ENCODE measurements at places on chromosomes 6 and 20.

DNA sequence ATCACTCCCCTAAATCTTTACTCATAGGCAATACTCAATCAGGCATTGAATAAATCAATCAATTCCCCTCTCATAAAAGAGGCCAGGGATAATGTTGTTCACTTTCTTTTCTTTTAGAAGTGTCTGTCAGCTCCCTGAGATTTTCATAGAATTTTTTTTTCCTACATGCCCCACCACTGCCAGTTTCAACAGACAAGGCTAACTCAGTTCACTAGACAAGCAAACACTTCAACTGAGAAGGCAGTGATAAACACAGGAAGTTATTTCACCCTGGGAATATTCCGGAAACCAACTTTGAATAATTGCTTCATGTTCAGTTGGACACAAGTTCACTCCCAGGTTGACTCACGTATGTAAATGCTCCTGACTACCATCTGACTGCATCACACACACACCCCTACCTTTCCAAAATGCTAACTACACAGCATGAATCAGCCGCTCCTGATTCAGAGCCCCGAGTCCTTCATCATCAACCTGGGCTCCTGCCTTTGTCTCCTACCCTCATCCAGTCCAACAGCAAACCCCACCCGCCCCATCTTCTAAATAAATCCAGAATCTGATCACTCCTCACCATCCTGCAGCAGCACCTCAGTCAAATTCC lies 143.9 kb downstream of the BCAS1 start:
- peak; percentile 83 for DNase-seq

GRCh38 chr6:157029980-157030690 lies 253.0 kb downstream of the ARID1B start:
- DNase-seq = no peak

- DNase-seq = no peak
Measured at GRCh38 chr6:95866732-95867131, 149.0 kb upstream of the FUT9 start.

GRCh38 chr6:143441680-143442545 lies 8.6 kb downstream of the ADAT2 start:
- DNase-seq = peak; percentile 44

- no peak for DNase-seq
Measured at GRCh38 chr20:18928626-18929025, 115.0 kb downstream of the SCP2D1 start.

DNA sequence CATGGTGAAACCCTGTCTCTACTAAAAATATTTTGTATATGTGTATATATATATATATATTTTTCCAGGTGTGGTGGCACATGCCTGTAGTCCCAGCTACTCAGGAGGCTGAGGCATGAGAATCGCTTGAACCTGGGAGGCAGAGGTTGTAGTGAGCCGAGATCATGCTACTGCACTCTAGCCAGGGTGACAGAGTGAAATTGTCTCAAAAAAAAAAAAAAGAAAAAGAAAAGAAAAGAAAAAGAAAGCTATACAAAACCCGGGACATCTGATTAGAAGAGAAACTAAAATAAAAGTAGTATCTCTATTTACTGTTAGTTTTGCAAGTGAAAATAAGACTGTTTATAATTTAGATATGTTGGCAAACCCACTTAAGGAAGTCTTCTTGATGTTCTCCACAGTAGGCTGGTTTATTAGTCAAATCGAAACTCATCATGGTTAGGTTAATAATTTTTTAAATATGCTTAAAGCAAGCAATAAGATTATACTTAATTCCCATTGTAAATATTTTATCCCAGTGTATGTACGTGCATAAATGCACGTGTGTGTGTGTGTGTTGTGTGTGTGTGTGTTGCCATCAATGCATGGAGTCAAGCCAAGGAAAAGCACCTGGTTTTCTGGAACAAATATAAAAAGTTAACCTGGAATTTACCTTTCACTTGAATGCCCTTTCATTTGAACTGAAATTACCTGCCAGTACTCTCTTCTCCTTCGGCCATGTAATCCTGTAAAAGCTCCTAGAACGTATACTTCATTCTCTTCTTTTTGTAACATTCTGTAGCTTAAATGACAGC lies 7.1 kb downstream of the VNN2 start:
- DNase-seq = no peak

DNA sequence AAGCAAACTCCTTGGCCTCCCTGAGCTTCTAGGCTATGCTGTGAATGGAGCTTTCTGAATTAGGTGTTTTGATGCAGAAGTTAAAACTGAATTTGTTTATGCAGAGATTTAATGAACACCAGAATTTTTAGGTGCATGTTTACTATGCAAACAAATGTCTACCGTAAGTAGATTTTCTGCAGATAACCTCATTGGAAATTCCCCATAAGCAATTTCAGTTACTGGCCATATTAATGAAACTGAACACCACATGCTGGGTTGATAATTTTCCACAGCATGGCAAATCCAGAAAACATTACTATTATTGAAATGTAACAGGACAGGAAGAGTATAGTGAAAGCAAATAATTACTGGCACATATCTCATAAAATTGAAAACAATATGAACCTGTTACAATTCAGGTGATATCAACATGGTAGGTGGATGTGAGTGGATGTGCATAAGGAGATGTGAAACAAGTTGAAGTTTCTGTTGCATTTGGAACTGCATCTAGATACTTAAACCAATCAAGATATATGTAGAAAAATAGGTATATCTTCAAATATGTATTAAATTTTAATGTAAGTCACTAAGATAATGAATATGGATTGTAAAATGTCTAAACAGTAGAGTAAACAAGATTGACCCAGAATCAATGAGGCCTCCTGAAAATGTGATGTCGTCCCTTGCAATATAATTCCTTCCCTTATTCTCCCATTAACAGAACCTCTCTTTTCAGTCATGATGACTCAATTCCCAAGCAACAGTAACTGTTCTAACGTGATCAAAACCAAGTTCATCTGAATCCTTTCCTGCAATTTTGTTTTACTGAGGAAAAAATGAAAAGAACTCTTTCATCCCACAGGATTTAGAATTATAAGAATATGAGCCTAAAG lies 11.0 kb downstream of the PTCHD4 start:
- no peak for DNase-seq

- no peak for DNase-seq
Measured at GRCh38 chr6:65638047-65638831, 68.8 kb downstream of the EYS start.

- no peak for DNase-seq
Measured at GRCh38 chr6:2140438-2141128, 104.8 kb downstream of the GMDS start.

DNA sequence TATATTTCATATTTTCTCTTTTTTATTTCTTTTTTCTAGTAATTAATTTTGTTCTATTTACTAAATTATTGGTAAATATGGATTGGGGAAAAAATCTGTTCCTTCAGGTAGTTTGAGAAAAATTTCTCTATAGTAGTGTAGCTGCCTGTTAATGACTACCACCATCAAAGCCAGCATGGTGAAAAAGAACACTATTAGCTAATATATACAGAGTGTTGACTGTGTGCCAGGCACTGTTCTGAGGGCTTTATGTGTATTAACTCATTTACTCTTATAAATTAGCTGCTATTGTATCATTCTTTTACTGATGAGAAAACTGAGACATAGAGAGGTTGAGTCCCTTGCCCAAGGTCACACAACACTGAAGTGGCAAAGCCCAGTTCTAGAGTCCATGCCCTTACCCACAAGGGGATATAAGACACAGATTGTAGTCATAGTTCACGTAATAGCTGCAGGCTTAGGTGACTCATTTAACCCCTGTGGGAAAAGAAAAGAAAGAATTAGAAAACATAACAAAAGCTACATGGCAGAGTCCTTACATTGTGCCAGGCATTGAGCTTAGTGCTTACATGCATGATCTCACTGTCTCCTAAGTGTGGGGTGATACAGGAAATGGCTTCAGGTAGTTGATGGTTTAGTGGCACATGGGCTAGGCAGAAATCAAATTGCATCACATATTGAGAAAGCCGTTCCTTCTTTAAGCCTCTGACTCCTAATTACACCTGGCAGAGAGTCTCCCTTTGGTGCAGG lies 12.2 kb upstream of the AKIRIN2 start:
- DNase-seq = no peak

- DNase-seq = peak; percentile 38
Measured at GRCh38 chr6:40356242-40356910, 230.8 kb downstream of the LRFN2 start.

DNA sequence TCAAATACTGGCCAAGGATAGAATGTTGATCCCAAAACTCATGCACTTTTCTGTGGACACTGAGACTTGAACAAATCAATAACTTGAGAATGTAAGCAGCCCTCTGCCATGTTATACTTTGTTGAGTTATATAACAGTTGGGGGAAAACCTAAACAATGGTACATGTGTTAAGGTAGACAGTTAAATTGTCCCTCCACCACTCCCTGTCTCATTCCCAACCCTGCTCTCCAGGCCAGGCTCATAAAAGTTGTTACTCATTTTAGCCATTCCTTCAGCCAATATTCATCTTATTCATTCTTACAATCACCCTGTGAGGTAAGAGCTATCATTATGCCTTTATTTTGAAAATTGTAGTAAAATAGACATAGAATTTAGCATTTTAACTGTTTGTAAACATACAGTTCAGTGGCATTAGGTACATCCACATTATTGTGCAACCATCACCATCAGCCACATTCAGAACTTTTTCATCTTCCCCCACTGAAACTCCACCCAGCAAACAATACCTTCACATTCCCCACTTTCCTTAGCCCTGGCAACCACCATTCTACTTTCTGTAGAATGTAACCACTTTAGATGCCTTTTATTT lies 38.2 kb upstream of the IER3 start:
- no peak for DNase-seq

DNA sequence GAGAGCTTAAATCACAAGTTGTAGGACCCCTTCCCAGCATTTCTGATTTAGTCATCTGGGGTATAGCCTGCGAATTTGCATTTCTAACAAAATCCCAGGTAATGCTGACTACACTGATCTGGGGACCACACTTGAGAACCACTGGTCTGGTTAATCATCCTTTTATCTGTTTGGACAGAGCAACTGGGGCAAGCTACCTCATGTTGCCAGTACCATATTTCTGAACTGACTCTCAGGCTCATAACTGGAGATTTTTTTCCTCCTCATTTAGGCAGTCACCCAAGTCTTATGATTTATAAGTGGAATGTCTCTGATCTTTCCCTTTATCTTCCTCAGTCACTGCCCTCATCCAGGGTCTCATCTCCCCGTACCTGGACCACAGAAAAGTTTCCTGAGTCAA lies 12.0 kb upstream of the GTF3C6 start:
- no peak for DNase-seq

DNA sequence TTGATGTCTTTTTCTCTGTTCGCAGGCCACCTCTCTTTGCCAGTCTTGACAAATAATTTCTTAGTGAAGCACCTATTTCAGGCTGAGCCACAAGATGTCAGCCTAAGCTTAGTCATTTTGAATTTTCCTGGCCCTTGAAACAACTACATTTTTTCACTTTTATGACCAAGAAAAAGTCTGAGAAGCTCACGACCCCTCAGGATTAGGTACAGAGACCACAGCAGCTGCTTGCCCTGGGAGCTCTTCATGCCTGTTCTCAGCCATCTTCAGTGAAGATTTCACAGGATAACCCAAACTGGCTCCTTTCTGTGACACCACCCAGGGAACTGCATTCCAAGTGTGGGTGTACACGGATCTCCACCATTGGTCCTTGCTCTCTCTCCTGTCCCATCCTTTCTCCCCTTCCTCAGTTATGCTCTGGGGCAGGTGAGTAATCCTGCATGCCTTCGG lies 38.4 kb upstream of the SPTLC3 start:
- peak; percentile 42 for DNase-seq

GRCh38 chr6:20632696-20633095 lies 98.4 kb downstream of the CDKAL1 start:
- DNase-seq = no peak

- no peak for DNase-seq
Measured at GRCh38 chr6:25233226-25233625, 45.9 kb upstream of the CARMIL1 start.

GRCh38 chr6:29827579-29828470 lies at the start of gene HLA-G:
TSS of gene HLA-G (plus strand) at chr6:29827825. CDS start at chr6:29827845, 20 bp downstream.
- no peak for DNase-seq

DNA sequence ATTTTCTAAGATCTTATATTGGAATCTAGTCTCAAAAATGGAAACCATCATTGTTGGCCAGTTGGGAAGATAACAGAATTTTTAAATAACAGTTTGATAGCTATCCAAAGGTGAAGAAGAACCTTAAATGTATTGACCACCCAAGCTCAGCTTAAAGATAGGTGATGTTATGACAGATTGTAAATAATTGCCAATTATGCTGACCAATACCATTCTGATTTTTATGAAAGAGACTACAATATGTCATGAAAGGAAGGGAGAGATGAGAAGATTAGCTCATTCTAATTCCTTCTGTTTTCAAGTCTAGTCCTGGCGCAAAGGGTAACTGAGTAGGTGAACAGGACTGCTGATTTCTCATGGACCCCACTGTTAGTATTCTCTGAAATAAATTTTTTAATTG lies 5.7 kb upstream of the TAB2 start:
- no peak for DNase-seq

GRCh38 chr6:15434823-15435380 lies 189.0 kb downstream of the JARID2 start:
- DNase-seq = no peak

DNA sequence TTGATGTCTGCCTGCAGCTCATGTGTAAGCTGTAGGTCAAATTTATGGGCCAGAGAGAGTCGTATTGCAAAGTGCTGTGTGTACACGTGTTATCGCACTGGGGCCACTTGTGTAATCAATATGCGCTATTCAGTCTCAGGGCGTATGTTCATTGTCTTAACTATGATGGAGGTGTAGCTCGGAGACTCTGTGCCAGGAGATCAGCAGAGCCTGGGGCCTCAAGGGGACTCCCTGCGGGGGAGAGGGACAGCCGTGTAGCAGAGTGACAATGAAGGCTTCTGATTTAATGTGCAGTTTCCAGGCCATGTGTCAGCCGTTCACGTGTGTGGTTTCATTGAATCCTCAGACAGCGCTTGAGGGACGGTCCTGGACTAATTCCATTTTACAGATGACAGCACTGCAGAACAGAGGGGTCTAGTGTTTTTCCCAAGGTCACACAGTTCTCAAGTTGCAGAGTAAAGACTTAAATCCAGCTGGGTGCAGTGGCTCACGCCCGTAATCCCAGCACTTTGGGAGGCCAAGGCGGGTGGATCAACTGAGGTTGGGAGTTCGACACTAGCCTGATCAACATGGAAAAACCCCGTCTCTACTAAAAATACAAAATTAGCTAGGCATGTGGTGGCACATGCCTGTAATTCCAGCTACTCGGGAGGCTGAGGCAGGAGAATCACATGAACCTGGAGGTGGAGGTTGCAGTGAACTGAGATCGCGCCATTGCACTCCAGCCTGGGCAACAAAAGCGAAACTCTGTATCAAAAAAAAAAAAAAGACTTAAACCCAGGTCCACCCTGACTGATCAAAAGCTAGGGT lies 242.5 kb downstream of the PREX1 start:
- DNase-seq = no peak

DNA sequence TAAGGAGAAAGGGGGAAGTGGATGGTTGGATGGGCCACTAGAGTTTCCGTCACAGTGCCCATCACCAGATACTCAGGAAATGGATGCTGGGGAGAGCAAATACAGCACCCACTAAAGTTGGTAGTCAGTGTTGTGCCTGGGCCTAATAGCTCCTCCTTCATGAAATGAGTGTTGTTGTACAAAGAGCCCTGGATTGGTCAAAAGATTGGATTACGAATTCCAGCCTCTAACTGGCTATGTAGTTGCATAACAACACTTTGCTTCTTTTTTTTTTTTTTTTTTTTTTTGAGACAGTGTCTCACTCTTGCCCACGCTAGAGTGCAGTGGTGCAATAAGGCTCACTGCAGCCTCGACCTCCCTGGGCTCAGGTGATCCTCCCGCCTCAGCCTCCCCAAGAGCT lies 27.4 kb downstream of the KCNG1 start:
- DNase-seq = no peak

- DNase-seq = peak; percentile 81
Measured at GRCh38 chr20:19973961-19974629, 43.1 kb upstream of the NAA20 start.

- DNase-seq = no peak
Measured at GRCh38 chr20:47285189-47285588, 71.3 kb downstream of the ZMYND8 start.
